ENCODE measurements at places on chromosomes 5 and 9. TPM values are rescaled to one million over a fixed set of nuclear protein-coding genes. Genes with fewer than 3 reads are reported as not detected.

Gene MPDZ
- 90.6 TPM for total RNA-seq

Gene CERT1
- total RNA-seq: 36.2 TPM

Gene PARP8
- total RNA-seq: 28.9 TPM

- no peak for DNase-seq
Measured at GRCh38 chr5:135457424-135458071, 5.4 kb upstream of the TIFAB start.

DNA sequence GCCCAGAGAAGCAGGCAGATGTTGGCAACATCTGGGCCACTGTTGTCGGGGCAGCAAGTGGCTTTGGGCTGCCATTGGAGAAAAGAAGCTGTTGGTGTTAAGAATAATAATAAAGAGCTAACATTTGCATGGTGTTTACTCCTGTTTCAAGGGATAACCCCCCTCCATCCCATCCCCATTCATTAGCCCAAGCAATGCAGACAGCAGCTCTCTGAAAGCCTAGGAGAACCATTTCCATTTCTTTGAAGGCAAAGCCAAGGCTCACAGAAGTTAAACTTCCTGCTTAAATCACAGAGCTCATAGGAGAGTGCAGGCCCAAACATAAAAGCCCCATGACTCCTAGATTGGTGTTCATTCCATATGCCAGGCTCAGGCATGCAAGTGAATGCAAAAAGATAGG, 175.4 kb downstream of the ASTN2 start:
- DNase-seq: no peak
